ENCODE measurements at places on chromosomes 1 and 21. TPM values are rescaled to one million over a fixed set of nuclear protein-coding genes. Genes with fewer than 3 reads are reported as not detected.

- no peak for DNase-seq
These were observed 490.6 kb downstream of the KIF26B start for GRCh38 chr1:245645406-245645805.

- no peak for DNase-seq
These were observed 3.5 kb downstream of the SH3BGRL3 start for GRCh38 chr1:26283279-26283853.

DNA sequence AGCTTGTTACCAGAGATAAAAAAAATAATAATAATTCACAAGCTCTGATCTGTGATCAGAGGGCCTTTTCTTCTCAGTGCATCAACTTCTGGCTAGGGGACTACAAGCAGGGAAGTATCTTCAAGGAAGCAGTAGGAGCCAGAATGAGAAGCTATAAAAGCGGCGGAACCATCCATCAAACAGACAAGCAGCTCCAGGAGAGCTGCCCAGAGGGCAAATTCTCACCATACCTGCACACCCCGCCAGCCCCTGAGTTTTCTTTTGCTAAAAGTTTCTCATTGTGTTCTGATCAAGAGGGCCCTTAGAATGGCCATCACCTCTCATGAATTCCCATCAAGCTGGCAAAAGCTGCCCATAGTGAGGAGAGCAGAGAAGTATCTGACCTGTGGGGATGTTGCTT lies 99.4 kb downstream of the SMYD2 start:
- DNase-seq: no peak

GRCh38 chr1:117735045-117735992 lies 129.5 kb downstream of the TENT5C start:
- DNase-seq: peak; percentile 63

Gene TMPRSS3
- total RNA-seq: 0.05 TPM

Gene SLFNL1
- 0.51 TPM for total RNA-seq

DNA sequence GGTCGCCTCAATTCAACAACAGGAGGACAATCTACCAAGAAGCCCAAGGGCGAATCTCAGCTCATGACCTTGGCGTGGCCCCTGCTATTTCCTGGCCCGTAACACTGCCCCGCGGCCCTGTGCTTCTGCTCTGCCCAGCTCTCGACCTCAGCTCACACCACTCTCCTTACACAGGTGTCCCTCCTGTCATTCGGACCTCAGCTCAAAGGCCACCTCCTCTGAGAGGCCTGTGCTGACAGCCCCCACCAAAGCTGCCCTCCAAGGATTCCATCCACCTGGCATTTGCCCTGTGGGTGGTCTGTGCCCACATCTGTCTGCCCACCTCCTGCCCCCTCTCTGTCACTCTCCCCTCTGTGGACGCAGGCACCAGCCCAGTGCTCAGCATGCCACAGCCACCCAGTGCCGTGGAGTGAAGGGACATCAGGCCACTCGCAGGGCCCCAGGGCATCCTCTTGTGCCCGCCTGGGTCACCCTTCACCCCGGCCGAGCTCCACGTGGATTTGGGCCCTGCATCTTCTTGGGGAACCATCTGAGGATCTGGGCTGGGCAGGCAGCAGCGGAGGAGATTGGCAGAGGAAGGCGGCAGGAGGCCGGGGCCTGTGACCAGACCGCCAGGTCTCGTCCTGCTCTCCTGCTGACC lies 70.3 kb downstream of the DHRS3 start:
- DNase-seq: no peak

- peak; percentile 97 for DNase-seq
These were observed at the start of gene CD55 for GRCh38 chr1:207321079-207321789. CD55 (plus strand) TSS chr1:207321678; CDS start chr1:207321766, 88 bp downstream.

DNA sequence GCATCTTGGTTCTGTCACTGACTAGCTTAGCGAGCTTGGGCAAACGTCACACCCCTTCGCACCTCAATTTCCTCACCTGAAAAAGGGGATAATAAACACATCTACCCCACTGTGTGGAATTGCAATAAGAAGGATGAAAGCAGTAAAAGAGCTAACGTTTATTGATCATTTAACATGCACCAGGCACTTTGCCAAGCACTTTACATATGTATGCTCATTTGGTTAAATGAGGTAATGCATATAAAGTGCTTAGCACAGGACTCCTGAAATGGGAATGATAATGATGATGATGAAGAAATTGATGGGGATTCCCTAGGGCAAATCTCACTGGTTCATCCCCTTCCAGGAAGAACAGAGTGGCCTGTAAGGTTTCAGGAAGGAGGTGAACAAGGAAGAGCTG lies 4.8 kb downstream of the NKAIN1 start:
- DNase-seq: no peak

DNA sequence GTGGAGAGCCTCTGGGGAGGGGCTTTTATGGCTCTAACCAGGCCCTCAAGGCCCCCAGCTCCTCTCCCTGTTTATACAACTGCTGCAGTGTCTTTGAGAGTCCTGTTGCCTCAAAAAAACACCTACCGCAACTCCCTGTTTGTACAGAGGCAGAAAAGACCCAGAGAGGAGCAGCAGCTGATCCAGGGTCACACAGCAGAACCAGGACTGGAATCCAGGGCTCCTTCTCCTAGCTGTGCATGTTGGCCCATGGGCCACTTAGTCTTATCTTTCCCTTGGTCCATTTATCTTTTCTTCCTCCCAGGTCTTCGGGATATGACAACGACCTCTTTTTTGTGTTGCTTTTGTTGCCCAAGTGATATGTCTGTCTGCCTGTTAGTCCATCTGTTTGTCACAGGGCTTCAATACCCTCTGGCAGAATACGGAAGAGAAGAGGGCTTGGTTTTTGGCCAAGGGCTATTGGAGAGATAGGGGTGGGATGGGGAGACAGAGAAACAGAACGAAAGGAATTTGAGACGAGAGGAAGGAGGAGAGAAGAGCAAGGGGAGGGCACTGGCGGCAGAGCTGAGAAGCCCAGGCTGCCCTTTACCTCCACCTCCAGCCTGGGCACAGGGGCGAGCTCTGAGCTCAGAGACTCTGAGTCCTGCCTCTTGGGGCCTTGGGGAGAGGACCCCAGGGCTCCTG lies 33.5 kb upstream of the WASF2 start:
- no peak for DNase-seq

Gene LHX8
- not detected for total RNA-seq

DNA sequence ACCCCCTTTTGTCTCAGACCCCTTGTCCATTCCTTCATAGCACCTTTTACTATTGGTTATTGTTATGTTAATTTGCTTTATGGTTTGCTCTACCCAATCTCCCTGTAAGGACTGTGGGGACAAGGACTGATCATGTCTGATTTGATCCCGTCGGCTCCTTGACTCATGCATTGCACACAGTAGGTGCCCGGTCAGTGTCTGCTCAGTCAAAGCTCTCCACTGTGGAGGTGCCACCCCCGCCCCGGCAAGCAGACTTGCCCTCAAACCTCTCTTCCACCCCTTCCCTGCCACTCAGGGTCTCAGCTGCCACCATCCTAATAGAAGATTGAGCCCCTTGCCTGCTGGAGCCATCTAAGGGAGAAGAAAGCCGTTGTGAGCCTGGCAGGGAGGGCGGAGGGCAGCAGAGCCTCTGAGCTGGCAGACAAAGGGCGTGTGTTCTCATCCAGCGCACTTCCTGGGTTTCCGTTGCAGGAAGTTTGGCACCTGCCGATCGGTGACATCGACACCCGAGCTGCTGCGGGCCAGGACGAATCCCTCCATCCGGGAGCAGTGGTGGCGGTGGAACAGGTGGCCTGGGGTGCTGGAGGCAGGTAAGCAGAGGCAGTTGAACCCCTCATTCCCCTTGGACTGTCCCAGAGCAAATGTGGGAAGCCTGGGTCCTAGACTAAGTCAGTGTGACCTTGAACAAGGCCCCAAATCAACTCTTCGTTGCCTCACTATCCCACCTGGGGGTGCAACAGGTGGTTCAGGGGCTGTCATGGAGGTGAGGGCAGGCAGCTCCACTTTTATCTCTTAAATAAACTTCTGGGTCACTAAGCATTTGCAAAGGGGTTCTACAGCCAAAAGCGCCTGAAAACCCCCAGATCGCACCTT lies 2.2 kb upstream of the FBLIM1 start:
- DNase-seq: peak; percentile 66

- DNase-seq: no peak
These were observed 256.7 kb upstream of the KIAA0040 start for GRCh38 chr1:175449306-175449705.

DNA sequence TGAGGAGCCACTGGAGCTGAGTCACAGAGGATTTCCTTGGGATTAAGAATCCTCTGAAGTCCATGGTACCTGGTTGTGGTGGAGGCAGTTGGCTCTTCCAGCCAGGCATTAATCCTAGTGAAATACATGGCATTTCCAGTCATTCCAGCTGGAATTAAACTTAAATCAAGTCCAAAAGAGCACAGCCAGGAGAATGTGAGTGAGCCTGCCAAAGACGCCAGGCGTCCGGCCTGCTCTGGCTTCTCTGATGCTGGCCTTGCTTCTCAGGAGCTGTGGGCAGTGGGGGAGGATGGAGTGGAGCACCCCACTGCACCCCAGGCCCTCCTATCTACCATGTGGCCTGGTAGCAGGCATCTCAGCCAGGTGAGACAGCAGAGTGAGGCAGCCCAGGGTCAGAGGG lies 23.4 kb upstream of the TENT5C start:
- no peak for DNase-seq

DNA sequence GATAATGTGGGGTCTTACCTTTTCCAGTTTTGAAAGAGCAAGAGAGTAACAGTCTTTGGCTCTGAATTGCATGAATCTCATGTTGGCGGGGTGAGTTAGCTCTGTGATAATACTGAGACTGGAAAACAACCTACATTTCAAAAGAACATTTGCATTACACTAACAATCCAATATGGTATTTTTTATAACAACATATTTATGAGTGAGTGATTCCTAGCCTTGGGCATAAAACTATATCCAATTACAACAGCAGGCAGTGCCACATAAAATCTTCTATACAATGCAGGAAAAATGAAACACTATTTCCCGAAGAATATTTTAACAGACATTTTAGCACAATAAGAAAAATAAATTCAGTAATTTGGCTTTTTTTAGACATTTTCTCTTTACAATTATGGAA lies 303.0 kb downstream of the KCNT2 start:
- DNase-seq: no peak

DNA sequence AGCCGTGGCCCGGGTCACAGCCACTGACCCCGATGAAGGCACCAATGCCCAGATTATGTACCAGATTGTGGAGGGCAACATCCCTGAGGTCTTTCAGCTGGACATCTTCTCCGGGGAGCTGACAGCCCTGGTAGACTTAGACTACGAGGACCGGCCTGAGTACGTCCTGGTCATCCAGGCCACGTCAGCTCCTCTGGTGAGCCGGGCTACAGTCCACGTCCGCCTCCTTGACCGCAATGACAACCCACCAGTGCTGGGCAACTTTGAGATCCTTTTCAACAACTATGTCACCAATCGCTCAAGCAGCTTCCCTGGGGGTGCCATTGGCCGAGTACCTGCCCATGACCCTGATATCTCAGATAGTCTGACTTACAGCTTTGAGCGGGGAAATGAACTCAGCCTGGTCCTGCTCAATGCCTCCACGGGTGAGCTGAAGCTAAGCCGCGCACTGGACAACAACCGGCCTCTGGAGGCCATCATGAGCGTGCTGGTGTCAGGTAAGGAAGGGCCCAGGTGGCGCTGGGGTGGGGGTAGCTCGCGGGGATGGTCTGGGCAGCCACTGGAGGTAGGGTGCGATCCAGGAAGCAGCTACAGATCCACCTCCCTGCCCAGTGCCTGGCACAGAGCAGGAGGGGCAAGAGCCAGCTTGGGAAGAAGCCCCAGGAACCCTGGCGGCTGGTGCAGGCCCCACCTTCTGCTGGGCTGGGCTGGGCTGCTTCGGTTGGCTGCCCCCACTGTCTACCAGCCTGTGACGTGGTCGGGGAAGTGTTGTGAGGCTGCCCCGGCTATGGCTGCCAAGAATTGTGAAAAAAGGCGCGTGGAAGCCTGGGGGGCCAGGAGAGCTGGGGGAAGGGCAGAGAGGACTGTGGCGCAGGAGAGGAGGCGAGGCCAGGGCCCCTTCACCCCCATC lies 3.8 kb downstream of the CELSR2 start:
- peak; percentile 12 for DNase-seq

DNA sequence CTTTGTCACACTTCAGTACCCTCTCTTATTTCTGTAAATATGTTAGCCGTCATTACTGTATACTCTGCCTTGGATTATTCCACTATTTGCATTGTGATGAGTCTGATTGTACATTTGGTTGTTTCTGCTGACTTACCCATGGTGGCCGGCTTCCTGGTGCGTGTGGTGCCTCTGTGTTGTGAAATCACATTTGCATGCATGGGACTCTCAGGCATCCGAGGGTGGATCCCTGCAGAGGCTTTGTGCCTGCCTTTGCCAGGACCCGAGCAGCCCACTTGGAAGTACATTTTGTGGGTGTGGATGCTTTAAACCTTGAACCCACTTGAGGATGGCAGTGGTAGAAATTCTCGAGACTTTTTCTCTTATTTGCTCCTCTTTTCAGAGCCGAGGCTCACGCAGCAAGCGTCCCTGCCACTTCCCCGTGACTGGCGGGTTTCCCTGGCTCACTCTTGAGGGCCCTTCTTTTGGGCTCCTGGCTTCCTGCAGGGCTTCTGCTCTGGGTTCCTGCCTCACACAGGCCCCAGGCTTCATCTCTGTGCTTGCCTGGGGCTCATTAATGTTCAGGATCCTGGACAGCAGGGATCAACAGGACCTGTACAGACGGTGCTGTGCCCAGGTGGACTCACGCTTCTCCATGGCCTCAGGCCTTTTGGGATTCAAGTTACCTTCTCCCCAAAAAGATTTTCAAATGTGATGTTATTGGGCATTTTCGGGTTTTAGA lies 36.6 kb downstream of the POFUT2 start:
- no peak for DNase-seq
